MCF 10A (cell line): ENCODE measurements at places on chromosomes 5 and 9.

GRCh38 chr5:67216564-67216963 lies 20.0 kb upstream of the CD180 start:
- H3K4me3 ChIP-seq = no peak overlapping the region
- H3K4me1 ChIP-seq = peaks cover 17% of the 10 kb centered on the region
- H3K36me3 ChIP-seq = no peaks in the 10 kb centered on the region
- no peak for DNase-seq

DNA sequence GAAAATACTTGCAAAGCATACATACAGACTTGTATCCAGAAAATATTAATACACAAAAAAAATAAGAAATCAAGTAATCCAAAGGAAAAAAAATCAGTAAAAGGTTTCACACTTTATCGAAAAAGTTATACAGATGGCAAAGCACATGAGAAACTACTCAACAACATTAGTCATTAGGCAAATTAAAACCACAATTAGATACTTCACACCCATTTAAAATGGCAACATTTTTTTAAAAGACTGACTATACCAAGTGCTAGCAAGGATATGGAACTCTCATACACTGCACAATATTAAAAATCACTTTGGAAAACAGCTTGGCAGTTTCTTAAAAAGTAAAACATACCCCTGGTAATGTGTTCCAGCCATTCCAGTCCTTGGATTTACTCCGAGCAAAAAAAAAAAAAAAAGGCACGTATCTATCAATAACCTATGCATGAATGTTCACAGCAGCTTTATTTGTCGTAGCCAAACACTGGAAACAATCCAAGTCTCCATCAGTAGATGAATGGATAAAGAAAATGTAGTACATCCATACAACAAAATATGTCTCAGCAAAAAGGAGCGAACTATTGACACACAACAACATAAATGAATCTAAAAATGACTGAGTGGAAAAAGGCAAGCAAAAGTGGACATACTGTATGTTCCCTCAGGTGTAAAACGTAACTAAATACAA lies 66.0 kb downstream of the GNAQ start:
- H3K27ac ChIP-seq = no peak overlapping the region
- peaks cover 4% of the 10 kb centered on the region for H3K36me3 ChIP-seq
- no peak for DNase-seq
- H3K4me1 ChIP-seq = peaks cover 24% of the 10 kb centered on the region

GRCh38 chr9:77907585-77907984 lies 124.0 kb downstream of the GNAQ start:
- no peaks in the 10 kb centered on the region for H3K27me3 ChIP-seq
- no peaks in the 10 kb centered on the region for H3K36me3 ChIP-seq
- DNase-seq = peak; percentile 23
- no peak overlapping the region for H3K27ac ChIP-seq
- H3K4me1 ChIP-seq = peaks cover 22% of the 10 kb centered on the region
- no peak overlapping the region for H3K4me3 ChIP-seq

DNA sequence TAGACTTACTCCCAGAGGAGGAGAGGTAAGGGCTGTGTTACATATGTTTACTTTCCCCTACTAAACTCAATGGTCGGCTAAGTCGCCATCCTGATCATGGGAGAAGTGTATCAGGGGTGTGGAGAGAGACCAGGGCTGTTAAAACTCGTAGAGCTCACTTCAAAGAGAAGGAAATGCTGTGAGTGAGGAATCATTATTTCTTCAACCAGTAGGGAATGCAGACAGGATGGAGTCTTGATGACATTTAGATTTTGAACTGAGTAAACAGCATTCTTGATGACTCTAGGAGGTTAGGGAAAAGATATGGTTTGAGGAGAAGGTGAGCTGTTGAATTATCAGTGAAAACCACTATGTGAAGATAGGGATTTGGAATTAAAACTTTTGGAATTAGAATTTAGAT lies 17.3 kb downstream of the RECK start:
- H3K4me1 ChIP-seq = no peaks in the 10 kb centered on the region
- no peak for DNase-seq
- H3K36me3 ChIP-seq = no peaks in the 10 kb centered on the region
- no peaks in the 10 kb centered on the region for H3K27me3 ChIP-seq
- no peak overlapping the region for H3K4me3 ChIP-seq
